ENCODE measurements at places on chromosomes 5 and 9. TPM values are rescaled to one million over a fixed set of nuclear protein-coding genes. Genes with fewer than 3 reads are reported as not detected.

The SAXO1 gene
- under 0.01 TPM for total RNA-seq

The LECT2 gene
- total RNA-seq: not detected

The RNF130 gene
- total RNA-seq: 194 TPM

The NUTM2G gene
- total RNA-seq: not detected

The PCDHAC2 gene
- total RNA-seq: under 0.01 TPM

The SPATA31E1 gene
- total RNA-seq: not detected

The C7 gene
- not detected for total RNA-seq

The PHF24 gene
- under 0.01 TPM for total RNA-seq

The ERAP2 gene
- 9.7 TPM for total RNA-seq

The GLRA1 gene
- total RNA-seq: not detected

The GCNT4 gene
- total RNA-seq: 0.27 TPM

The TNIP1 gene
- 123 TPM for total RNA-seq

The SELENOP gene
- total RNA-seq: 33.9 TPM

The FBP1 gene
- 0.54 TPM for total RNA-seq

The IFNA17 gene
- not detected for total RNA-seq

The PNPLA7 gene
- 11.6 TPM for total RNA-seq

The C9orf40 gene
- total RNA-seq: 1.1 TPM

The EPB41L4B gene
- total RNA-seq: not detected

The TTC23L gene
- total RNA-seq: under 0.01 TPM

The PCDHGB7 gene
- total RNA-seq: 2.2 TPM

The TLX3 gene
- total RNA-seq: not detected

The COL23A1 gene
- total RNA-seq: 0.27 TPM

The NR6A1 gene
- 9.4 TPM for total RNA-seq

The CCDC180 gene
- total RNA-seq: 4.0 TPM

The TNC gene
- under 0.01 TPM for total RNA-seq

The PDCD1LG2 gene
- total RNA-seq: under 0.01 TPM

The ALDOB gene
- total RNA-seq: not detected

The GLDC gene
- total RNA-seq: 0.27 TPM

The MYMK gene
- not detected for total RNA-seq

The SPATA31C1 gene
- total RNA-seq: under 0.01 TPM

The SLC27A6 gene
- total RNA-seq: 0.54 TPM

The LHX2 gene
- total RNA-seq: under 0.01 TPM

The LCN9 gene
- total RNA-seq: not detected

The PCDHGB3 gene
- total RNA-seq: 3.5 TPM

The HAVCR2 gene
- 5.9 TPM for total RNA-seq

The SKIC3 gene
- total RNA-seq: 37.7 TPM

The CTNND2 gene
- total RNA-seq: not detected

The ZDHHC21 gene
- total RNA-seq: 5.9 TPM

The C5 gene
- total RNA-seq: 2.7 TPM
